CD4-positive, CD25-positive, alpha-beta regulatory T cell (primary cell): ENCODE measurements at places on chromosomes 12 and 14. TPM values are rescaled to one million over a fixed set of nuclear protein-coding genes. Genes with fewer than 3 reads are reported as not detected.

GRCh38 chr14:85350667-85351066 is 179.3 kb upstream of the FLRT2 start:
- no peak for DNase-seq

DNA sequence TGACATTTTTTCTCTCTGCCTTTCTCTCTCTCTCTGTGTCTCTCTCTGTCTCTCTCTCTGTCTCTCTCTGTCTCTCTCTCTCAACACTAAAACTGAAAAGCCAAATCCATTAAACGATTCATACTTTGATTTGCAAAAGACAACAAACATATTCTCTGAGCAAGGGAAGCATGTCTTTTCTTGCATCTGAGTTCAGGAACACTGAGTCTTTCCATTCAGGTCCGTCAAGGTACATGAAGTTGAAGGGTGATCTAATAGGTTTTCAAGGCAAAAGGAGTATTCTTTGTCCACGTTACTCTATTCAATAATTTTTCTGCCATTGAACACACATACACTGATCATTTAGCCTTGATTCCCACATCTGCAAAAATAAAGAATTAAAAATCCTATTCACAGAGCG is 900.9 kb downstream of the BCL11B start:
- DNase-seq = no peak

GRCh38 chr12:49618576-49618975 is 4.8 kb upstream of the PRPF40B start:
- DNase-seq = no peak

DNA sequence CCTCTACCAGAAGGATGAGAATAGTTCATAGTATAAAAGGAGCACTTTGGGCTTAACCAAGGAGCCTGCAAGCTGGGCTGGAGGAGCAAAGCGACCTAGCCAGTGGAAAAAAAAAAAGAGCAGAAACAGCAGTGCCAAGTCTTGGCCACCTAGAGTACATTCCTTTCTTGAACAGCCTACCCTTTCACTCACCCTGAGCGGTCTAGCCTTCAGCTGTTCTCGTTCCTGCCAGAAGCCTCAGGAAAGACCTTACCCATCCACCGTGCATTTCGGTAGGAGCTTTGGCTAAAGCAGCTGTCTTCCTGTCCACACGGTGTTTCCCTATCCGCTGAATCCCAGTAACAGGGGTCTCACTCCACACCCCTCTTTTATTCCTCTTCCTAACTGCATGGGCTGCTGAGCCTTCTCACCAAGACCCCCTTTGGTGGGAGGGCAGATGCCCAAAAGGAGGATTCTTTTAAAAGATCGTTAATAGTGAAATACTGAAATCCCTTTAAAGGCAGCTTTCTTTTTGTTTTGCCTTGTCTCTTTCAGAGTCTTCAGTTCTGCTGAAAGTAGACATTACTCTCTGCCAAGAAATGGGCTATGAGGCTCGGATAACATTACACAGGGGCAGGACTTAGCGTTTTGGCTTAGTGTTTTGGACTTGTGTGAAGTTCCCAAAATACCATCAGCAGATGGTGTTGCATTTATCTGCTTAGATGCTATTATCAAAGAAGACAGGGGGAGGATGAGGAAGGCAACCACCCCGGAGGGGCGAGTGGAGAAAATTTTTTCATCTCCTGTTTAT is 88.5 kb upstream of the METAP2 start:
- no peak for DNase-seq

DNA sequence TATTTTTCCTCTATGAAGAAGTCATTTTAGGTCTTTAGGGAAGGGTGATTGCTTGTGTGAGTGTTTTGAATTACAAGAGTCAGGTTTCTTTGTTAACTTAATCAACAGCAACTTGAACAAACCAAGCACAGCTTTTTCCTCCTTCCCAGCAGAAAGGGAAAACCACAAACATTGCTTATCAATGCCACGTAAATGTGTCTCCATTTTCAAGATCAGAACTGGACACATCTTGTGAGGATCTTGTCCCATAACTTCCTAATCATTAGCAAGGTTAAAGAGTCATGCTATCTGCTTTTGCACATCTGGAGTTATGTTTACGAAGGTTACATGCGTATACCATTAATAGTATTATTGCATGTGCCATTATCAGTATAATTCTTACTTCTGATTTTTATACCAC is 248.0 kb upstream of the FLRT2 start:
- no peak for DNase-seq

GRCh38 chr14:94478420-94478819 is 2.4 kb upstream of the SERPINA9 start:
- no peak for DNase-seq

GRCh38 chr12:13707829-13708228 is 273.6 kb downstream of the GRIN2B start:
- DNase-seq = no peak

DNA sequence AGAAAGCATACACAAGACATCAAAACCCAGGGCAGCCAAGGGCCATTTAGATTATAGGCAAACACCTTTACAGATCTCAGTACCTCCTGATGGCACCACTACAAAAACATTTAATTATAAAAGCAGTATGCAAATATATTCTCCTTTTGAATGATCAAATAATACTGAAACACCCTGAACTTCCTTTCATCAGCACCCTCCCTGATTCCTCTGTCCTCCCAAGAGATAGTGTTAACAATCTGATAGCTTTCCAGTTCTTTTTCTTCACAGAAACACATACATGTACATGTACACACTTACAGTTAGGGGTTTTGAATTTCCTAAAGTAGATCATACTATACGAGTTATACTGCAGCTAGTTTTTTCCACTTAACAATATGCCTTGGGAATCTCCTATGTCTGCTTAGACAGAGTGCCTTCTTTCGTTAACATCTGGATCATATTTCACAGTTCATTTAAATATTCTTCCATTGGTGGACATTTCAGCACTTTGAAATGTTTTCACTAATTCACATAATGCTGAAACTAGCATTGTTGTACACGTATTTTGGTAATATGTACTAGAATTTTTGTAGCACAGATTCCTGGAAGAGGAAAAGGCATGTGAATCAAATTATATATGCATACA is 35.2 kb downstream of the TDG start:
- DNase-seq = no peak

GRCh38 chr12:3207175-3207574 is 130.0 kb downstream of the TSPAN9 start:
- no peak for DNase-seq

Gene TAS2R42
- not detected for polyA plus RNA-seq

Gene CRY1
- polyA plus RNA-seq = 26.7 TPM

Gene PRKCH
- polyA plus RNA-seq = 221 TPM
